Hepatocyte (in vitro differentiated cells): ENCODE measurements at places on chromosomes 1 and 21.

DNA sequence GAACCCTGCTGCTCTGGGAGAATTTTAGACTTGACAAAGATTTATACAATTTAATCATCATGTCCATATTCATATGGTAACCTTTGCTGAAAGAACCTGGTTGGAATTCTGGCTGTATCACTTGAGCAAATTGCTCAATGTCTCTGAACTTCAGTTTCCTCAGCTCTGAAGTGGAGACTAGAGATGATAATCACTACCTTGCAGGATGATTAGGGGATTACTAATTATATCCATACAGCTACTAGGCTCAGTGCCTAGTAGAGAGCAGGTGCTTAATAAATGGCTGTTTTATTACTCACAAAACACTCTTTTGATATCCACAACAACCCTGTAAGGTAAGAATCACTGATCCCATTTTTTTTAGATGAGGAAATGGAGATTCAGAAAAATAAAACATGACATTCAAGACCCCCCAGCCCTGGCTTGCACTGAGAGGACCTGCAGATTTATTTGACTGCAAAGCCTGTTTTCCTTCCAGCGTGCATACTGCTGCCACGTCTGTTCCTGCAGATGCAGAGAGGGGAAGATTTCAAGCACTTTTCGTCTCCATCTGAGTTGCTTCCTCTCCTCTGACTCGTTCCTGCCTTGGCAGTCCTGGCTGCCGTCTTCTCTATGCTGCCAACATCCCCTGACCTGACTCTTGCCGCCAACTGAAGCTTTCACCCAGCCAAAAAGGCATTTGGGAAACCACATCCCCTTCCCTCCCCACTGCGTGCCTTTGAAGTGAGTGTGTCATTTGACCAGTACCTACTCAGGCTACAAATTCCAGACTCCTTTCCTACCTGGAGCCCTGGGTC lies 203.0 kb downstream of the PLPP3 start:
- no peak for DNase-seq

- no peak for DNase-seq
These were observed 16.2 kb downstream of the RHOU start for GRCh38 chr1:228751360-228752098.

DNA sequence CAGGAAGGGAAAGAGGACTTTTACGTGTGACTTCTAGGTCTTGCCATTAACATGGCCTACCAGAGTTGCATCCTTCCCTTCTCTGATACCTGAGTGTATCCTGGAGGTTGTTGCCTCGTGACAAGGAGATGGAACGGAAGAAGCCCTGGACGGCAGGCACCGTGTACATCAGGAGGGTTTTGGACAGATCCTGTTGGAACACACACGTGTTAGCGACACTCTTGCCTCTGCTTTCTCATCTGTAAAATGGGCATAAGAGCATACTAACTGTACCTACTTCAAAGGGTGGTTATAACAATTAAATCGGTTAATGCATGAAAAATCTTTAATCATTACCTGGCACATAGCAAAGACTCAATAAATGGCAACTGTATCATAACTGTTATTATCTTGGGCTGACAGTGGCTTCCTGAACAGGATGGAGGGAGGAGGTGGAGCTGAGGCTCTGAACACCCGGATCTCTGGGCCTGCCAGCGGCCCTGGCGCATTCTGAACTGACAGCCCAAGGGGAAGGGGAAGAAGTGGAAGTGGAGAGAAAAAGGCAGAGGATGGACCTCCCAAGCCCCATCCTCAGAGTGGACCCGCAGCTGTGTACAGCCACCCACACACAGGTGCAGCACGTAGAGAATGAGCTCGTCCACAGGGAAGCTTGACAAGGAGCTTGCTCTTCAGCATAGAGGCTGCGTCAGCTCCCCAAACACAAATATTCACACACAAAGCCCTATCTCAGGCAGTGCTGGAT lies 30.2 kb upstream of the EXOSC10 start:
- no peak for DNase-seq

DNA sequence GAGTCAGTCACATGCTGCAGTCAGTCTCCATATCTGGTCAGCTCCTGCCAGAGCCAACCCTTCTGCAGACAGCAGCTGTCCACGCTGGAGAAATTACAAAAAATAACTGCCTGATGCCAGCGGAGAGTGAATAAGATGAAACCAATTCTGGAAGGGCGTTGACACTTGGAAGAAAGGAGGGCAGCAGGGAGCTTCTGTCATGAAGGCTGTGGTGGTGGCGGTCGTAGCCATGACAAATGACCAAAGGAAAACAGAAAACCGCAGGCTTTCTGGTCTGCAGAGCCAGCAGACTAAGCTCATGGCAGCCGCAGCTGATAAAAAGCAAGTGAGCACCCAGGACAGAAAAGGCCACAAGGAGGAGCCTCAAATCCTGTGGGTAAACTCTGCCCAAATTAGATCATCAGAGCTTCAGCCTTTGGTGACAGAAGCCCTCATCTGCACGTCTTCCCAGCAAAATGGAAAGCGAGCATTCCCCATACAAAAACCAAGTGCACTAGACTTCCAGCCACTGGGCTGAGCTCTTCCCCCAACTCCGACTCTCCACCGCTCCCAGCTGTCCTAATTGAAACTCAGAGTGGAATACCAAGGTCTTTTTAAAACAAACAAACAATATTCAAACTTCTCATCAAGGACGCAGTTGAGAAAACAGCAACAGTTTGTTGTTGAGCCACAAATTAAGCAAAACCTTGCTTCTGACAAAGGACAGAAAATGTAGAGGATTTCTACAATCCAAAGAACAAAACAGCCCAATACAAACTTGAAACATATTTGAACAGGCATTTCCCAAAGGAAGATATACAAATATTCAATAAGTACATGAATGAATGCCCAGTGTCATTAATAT lies 28.7 kb downstream of the RSPH1 start:
- DNase-seq, result peak; percentile 48

- no peak for DNase-seq
These were observed 164.7 kb upstream of the RGS18 start for GRCh38 chr1:191993549-191993948.

- no peak for DNase-seq
These were observed 14.6 kb downstream of the RPS6KA1 start for GRCh38 chr1:26544126-26544525.

GRCh38 chr1:202247837-202248795 lies 54.5 kb downstream of the LGR6 start:
- no peak for DNase-seq

DNA sequence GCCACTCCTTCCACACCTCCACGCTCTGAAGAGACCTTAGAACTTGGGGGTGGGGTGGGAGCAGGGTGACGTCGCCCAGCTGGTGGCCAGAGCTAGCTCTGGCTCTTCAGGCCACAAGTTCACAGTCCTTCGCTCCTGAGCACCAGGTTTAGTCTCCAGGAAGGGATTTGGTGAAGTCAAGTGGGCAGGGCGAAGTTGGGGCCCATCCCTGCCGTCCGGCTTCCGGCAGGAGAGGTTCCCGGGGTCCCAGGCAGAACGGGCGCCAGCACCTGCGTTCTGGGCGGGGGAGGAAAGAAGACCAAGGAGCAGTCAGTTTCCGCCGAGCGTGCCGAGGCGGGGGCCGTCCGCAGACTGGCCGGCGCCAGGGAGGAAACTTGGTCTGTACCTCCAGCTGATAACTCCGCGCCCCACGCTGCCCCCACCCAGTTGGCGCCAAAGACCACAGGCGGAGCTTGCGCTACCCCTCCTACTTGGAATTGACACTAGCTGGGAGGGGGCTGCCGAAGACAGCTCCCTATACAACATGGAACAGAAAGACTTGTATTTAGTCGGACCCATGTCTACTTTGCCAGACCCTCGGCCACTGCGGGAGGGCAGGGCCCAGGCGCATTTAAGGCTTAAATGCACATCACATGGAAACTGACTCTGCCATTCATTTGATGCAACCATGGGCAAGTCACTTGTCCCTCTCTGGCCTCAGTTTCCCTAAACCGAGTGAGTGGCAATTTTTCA lies 995 bp downstream of the ID3 start:
- DNase-seq, result peak; percentile 73

DNA sequence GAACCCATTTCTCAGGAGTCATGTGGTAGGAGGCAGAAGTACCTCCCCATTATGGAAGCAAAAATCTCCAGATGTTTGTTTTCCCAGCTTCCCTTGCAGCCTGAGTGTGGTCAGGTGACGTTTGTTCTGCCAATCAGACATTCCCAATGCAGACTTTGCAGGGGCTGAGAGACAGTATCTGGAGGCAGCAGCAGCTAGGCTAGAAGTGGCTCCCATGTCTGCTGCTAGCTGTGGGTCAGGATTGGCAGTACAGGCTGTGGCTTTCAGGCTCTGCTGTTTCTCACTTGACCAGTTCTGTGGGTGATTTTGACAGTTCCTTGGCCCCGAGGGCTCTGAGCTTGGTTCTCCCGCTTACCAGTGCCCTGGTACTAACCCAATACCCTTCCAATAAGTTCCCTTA lies 58.6 kb upstream of the NBPF3 start:
- no peak for DNase-seq

GRCh38 chr21:16427587-16428087 lies 697.9 kb downstream of the USP25 start:
- DNase-seq, result no peak

DNA sequence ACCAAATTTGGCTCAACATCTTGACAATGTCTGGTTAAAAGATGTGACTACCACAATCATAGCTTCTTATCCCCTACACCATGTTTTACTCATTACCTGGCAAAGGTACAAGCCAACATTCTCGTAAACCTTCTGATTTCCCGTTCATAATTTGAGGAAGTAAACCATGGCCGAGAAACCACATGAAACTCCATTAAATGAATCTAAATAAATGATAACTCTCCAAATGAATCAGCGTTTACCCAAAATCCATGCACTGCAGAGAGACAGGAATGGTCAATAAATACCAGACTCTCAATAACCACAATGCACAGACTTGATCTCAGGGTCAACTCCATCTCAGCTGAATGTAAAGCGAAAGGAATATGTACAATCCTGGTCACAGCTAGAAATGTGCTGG lies 125.2 kb downstream of the TYW3 start:
- DNase-seq, result no peak

- DNase-seq, result no peak
These were observed 82.2 kb upstream of the SLFNL1 start for GRCh38 chr1:41103766-41104165.

DNA sequence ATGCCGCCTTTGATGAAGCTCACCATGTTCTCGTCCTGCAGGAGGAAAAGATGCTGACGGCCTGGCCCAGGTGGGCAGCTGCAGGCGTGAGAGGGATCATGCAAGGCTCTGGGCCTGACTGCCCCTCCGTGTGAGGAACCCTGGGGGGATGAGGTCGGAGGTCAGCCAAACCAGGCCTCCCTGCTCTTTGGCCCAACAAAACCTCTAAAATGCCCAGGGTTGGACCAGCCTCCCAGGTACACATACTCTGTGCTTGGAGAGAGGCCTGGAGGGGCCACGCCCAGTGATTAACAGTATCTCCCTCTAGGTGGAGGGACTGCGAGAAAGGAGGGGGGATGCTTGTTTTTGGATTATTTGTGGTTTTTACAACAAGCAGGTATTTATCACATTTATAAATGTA lies 21.1 kb downstream of the TTC39A start:
- DNase-seq, result no peak

DNA sequence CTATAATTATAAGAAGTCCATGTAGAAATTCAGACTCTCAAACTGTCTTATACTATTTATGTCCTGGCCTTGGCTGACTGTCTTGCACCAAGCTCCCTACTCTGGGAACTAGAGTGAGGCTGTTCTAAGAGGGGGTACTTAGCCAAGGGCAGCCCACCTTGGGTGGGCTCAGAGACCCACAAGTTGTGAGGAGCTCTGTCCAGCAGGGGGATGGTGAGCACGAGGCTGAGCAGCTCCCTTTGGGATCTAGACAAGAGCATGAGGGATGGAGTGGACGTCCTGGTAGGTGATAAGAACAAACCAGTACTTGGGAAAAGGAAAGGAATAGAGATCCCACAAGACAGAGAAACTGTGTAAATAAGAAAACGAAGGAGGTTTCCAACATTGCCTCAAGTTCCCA lies 127.1 kb upstream of the SLC44A3 start:
- no peak for DNase-seq

GRCh38 chr1:182549346-182549745 lies 39.7 kb downstream of the RNASEL start:
- no peak for DNase-seq

- no peak for DNase-seq
These were observed 276.0 kb downstream of the RWDD3 start for GRCh38 chr1:95509989-95510388.

DNA sequence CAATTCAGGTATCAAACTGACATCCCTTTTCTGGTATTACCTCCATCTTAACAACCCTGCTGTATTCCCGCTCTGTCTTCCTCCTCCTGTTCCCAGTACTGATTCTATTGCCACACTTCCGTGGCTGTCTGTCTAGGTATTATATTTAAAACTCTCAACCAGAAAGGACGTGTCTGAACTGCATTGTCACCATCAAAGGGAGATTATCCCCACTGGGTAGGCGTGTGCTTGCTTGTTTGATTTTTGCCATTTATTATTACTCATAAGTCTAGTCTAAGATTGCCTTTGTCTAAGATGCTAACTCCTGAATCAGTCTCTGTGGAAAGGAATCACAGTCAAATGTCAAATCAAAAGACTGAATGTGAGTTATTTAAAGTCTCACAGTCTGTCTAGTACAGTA lies 650.1 kb downstream of the KCNT2 start:
- DNase-seq, result no peak

DNA sequence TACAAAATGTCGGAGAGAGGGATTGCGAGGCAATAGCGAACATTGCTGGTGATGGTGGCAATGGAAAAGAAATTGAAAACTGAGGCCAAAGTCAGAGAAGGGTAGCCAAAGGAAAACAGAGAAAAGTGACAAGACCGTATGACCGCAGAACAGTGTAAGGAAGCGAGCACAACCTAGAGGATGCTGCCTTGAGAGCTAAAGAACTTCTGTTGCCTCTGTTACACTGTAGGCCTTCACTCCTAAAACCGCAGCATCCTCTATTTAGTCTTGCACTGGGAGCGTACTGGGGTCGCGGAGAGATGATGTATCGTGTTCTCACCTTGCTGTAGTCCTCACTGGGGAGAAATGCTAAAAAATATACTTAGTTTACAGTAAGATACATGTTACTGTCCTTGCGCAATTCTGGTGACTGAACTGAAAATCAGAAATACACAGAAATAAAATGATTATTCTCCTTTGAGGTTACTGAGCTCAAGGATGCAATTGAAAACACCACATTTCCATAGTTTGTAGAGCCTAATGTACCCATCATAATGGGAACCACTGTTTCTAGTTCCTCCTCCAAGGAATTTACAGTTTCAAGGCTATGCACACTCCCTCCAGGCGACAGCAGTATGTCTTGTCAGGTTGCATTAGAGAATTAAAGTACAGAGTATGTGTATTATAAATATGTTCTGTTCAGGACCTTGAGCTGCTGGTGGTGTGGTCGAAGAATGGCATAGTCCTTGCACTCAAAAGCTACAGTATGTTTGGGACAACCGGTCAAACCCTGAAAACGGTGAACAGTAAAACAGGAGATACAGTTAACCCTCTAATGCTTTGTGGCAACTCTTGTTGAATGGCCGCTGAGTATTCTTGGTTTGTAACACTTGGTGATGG lies 1.3 kb downstream of the NEK7 start:
- peak; percentile 18 for DNase-seq
